ENCODE measurements at places on chromosomes 1 and 21.

DNA sequence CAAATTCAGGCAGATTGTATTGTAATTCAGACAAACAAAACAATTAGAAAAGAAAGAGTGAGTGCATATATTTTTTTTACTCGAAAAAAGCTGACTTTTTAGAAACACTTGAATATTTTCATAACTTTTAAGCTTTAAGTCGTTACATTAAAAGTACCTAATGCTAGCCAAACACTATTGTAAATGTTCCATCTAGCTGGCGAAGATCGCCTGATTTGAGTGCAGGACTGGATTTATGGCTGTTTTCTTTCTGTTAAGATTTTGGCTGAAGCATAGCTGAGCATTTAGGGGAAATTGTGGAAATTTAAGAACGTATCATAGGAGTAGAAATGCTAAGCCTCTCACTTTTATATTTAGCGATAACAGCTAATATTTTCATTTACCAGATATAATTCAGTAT is 24.6 kb downstream of the LRRC7 start:
- DNase-seq, result no peak

GRCh38 chr1:192763243-192763642 is 45.6 kb upstream of the RGS2 start:
- no peak for DNase-seq

- DNase-seq, result no peak
Measured at GRCh38 chr1:162358928-162359327, 17.7 kb downstream of the SPATA46 start.

DNA sequence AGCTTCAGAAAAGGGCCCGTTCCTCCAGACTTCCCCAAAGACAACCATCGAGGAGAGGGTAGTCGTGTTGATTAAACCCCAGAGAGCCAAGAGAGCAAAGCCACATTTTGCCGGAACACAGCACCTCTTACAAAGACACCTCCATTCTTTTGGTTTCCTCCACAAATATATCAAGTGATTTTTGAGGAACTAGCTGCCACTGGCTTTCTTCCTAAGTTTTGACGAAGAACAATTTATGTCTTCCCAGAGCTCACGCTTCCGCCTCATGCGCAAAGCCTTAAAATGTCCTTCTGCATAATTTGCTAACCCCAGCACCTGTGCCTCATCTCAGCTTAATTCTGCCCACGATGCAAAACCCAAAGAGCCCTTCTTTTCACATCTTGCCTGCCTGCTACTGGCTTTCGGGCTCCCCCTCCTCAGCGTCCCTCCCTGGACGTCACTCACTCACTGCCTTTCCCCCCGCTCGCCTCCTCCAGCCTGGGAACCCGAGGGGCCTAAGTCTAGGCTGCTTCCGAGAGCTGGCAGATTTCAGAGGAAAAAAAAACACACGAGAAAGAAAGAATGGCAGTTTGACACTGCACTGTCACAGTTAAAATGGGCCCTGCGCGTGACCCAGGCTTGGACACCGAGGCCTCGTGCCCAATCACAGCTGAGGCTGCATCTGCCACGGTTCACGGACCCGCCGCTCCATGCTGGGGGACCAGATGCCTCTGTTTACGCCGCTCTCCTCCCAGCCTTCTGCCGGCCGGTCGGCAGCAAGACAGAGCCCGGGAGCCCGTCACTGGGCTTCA is 77.6 kb upstream of the IFNAR2 start:
- no peak for DNase-seq

DNA sequence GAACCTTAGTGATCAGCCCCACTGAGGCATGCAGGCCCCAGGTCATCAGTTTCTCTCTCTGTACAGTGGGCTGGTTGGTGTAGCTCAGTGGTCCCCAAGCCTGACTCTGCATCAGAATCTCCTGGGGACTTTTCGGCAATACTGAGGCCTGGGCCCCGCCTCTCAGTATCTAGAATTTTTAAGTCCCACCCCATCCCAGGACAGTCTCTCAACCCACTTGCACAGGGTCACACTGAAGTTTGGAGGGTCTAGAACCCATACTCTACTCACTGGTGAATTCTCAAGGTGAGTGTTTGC is 216.4 kb downstream of the MATN1 start:
- DNase-seq, result no peak

GRCh38 chr1:175062858-175063257 is 4.8 kb upstream of the TNN start:
- no peak for DNase-seq

- no peak for DNase-seq
Measured at GRCh38 chr21:29315131-29315749, 16.5 kb downstream of the BACH1 start.

GRCh38 chr1:164604541-164604940 is 45.6 kb downstream of the PBX1 start:
- DNase-seq, result no peak

- DNase-seq, result no peak
Measured at GRCh38 chr1:35062518-35063196, 16.5 kb upstream of the ZMYM1 start.

GRCh38 chr1:232459826-232460225 is 170.1 kb downstream of the SIPA1L2 start:
- no peak for DNase-seq

DNA sequence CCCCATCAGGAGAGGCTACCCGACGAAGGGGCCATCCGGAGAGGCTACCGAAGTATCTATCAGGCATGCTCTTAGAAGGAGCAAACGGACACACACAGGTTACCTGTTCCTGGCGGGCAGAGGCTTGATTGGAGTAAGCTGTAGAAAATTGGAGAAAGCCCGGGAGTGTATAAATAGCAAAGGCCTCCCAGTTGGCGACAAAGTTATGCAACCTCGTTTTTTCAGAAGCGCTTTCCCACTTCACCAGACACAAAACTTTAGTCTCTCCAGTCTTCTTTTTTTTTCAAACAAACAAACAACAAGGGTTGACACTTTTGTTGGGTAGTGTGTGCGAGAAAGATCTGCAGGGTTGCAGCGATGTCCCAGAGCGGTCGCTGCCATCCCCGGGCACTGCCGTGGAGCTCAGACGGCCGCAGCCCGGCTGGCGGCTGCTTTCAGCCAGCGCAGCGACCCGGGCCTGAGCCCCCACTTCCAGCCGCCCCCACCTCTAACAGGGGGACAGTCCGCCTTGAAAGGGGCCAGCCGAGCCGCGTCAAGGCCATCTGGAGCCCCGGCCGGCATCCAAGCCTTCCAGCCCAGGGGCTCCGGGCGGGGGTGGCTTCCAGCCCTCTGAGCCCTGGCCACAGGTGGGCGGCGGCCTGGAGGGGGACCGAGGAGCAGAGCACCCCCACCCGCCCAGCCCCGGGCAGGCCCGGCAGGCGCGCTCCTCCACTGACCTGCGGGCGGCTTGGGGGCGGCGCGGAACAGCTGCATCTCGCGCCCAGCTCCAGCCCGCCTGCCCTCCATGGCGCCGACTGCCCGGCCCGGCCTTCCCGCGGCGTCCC is 616 bp downstream of the MCOLN3 start:
- no peak for DNase-seq

Data from activated CD8-positive, alpha-beta memory T cell treated with anti-CD3 and anti-CD28 coated beads for 1 hour (primary cell).